ENCODE measurements at places on chromosomes 13 and 19.

GRCh38 chr13:90952326-90952725 lies 395.2 kb upstream of the MIR17HG start:
- DNase-seq: no peak

DNA sequence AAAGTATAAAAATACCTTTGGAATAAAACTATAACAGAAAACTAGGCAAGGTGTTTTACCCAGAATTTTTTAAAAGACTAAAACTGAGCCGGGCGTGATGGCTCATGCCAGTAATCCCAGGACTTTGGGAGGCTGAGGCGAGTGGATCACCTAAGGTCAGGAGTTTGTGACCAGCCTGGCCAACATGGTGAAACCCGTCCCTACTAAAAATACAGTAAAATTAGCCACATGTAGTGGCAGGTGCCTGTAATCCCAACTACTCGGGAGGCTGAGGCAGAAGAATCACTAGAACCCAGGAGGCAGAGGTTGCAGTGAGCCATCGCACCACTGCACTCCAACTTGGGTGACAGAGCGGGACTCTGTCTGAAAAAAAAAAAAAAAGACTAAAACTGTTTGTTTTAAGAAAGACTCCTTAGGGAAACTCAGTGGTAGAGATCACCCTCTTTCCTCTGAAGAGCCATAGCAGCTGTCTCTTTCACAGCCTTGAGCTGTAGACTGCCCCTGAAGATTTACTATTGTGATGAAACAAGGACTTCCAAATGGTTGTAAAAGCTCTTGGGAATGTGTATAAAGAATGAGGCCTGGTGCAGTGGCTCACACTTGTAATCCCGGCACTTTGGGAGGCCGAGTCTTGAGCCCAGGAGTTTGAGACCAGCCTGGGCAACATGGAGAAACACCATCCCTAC lies 14.7 kb upstream of the KCTD4 start:
- DNase-seq: no peak

DNA sequence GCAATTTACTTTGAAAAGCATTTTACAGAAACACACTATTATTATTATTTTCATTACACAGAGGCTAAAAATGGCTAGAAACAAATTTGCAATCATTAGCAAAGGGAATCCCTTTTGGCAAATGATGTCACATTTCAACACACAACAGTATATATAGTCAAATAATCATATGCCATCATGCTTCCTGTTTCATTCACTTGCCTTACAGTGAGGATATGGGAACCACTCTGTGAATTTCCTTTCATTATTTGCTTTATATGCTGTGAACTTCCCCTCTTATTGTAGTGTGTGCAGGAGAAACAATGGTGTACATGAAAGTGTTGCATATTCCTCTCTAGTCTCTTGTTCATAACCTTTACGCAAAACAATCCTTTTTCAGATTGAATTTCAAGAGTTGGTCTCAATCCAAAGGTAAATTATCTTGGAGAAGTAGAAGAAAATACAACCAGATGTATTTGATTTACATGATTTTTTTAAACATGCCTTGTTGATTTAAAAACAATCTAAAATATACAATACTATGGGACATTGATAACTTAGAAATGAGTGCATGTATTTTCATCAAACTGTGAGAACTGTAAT lies 657.3 kb downstream of the EFNB2 start:
- DNase-seq: no peak

DNA sequence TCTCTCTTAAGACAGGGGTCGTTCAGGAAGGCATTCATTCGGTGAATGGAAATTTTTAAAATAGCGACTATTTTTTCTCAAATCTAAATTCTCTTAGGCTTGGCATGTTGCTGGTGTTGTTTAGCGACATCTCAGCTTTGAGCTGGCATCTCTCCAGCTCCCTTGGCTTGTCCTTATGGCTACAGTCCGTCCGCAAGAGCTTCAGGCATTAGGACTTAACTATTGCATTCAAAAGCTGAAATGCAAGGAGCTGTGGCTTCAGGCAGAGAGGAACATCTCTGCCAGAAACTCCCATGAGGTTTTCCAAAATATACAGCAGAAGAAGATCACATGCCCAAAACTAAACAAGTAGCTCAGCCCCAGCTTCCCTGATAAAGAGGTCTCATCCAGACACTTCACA lies 578.5 kb downstream of the EFNB2 start:
- DNase-seq: no peak

DNA sequence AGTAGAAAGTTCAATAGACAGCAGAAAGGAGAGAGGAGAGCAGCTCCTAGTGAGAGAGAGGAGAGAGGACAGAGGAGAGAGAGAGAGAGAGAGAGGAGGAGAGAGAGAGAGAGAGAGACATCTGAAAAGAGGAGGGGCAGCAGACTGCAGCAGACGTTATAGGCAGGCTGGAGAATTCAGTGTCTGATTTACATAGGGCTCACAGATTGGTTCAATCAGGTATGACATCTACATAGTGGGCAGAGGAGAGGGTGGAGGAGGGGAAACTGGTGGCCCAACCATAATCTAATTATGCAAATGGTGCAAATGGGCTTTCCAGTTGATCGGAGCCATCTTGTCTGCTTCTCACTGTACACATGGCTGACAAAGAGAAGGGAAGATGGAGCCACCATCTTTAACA lies 221.3 kb upstream of the TRPC4 start:
- no peak for DNase-seq

GRCh38 chr19:3897936-3898335 lies 17.5 kb downstream of the ATCAY start:
- DNase-seq: no peak

- DNase-seq: no peak
Observed at GRCh38 chr19:56476651-56477428, at the start of gene ZNF667. Gene ZNF667, minus strand, starts transcription at chr19:56477345. Its CDS starts 14,975 bp downstream, at chr19:56462370.

GRCh38 chr19:57900311-57900710 lies 11.5 kb upstream of the ZNF814 start:
- no peak for DNase-seq

DNA sequence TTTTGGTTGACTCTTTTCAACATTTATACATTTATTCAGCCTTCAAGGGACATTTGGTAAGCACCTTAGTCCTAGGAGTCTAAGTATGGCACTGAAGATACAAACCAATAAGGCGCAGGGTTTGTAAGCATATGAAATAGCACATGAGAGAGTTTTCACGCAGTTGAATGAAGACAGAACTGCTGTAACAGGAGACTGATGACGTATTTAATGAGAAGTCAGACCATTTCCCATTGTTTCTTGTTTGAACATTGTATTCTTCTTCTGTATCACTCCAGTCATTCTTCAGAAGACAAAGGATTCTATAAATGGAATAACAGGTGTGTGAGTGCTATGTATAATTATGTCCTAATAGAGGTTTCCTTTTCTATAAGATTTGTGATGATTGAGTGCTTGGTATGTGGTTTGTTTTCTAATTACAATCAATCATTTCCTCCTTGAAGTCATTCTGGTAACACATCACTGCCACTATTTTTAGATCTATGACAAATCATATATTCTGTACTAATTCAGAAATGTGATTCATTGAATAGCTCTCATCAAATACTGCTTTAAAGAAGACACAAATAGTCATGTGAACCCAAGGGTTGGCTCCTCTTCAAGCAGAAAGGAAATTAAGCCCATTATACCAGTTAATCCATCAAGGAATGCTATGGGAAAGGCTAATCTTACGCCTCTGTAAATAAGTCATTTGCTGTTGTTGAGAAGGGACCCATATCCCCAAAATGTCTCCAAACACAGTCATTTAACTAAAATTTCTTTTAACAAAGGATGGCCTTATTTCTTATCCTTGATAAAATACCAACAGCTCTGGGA lies 222.8 kb upstream of the NBEA start:
- peak; percentile 44 for DNase-seq

- DNase-seq: no peak
Observed at GRCh38 chr19:1122972-1123363, 19.2 kb downstream of the GPX4 start.

GRCh38 chr13:79973533-79973963 lies 367.4 kb downstream of the SPRY2 start:
- DNase-seq: no peak

- no peak for DNase-seq
Observed at GRCh38 chr19:54429176-54429495, 13.9 kb downstream of the TTYH1 start.

DNA sequence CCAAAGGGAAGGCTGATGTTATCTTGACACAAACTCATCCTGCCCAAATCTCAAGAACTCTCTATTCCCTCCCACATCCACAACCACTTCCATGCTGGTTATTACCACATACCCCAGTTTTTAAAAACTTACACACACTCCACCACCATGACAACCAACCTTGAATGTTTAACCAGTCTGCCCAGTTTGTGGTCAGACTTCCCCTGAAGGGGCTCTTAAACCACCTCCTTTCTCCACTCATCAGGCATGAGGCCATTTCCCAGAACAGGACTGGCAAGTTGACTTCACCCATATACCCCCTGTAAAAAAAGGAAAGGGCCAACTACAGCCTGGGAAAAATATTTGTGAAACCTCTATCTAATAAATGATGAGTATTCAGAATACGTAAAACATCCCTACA lies 12.4 kb upstream of the ZSCAN4 start:
- DNase-seq: no peak

DNA sequence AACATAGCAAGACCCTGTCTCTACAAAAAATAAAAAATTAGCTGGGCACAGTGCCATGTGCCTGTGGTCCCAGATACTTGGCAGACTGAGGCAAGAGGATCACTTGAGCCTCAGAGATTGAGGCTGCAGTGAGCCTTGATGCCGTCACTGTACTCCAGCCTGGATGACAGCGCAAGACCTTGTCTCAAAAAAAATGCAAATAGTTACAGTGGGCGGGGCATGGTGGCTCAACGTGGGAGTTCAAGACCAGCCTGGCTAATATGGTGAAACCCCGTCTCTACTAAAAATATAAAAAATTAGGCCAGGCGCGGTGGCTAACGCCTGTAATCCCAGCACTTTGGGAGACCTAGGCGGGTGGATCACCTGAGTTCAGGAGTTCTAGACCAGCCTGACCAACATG lies 8.5 kb downstream of the PGLS start:
- no peak for DNase-seq
